Spleen (tissue), 13 donors: ENCODE measurements at places on chromosomes 1 and 21. TPM values are rescaled to one million over a fixed set of nuclear protein-coding genes. Genes with fewer than 3 reads are reported as not detected.

GRCh38 chr1:205709640-205710039, 29.3 kb upstream of the SLC45A3 start:
- peaks cover 14% of the 10 kb centered on the region for H3K4me1 ChIP-seq
- DNase-seq = peak; percentile 12
- H3K27me3 ChIP-seq = no peaks in the 10 kb centered on the region
- no peak overlapping the region for H3K4me3 ChIP-seq

GRCh38 chr1:34780528-34780927, 486 bp upstream of the GJB3 start:
- no peaks in the 10 kb centered on the region for H3K36me3 ChIP-seq
- peaks cover 17% of the 10 kb centered on the region for H3K4me1 ChIP-seq
- no peak for DNase-seq
- no peak overlapping the region for H3K4me3 ChIP-seq
- peaks cover 38% of the 10 kb centered on the region for H3K27me3 ChIP-seq

Gene SIM2
- polyA plus RNA-seq = not detected

Gene SFN
- 0.63 TPM for polyA plus RNA-seq

Gene OR10J1
- not detected for polyA plus RNA-seq
